ENCODE measurements at places on chromosomes 7 and 10. TPM values are rescaled to one million over a fixed set of nuclear protein-coding genes. Genes with fewer than 3 reads are reported as not detected.

DNA sequence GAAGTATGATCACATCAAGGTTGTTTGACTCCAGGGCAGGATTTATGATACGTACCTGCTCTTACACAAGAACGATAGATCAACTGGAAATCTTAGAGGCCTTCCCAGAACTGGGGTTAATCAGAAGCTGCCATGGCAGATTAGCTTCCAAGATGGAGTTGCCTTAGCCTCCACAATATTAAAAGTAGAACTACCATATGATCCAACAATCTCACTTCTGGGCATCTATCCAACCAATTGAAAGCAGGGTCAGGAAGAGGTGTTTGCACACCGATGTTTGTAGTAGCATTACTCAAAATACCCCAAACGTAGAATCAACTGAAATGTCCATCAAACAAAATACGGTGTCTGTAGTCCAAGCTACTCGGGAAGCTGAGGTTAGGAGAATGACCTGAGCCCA lies 6.6 kb downstream of the PILRB start:
- no peak for DNase-seq

DNA sequence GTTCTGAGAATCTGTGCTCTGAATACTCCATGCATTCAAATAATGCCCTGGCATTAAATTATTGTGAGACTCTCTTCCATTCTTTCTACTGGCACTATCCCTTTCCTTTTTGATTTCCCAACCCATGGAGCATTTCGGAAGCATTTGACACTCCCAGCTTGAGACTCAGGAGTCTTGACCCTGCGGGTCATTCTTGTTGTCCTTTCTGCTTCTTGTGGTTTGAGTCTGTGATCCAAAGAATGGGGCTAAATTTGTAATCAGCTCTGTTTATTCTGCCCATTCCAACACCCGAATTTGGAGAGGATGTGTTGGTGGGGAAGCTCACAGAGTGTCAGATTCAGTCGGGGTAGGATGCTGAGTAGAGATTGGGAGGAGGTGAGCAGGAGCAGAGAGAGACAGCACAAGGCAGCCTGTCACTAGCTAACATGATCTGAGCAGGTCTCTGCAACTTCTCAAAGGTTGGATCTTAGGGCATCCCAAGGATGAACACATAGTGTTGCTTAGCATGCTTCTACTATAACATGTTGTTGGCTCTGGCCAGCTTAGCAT lies 80.4 kb upstream of the BMPER start:
- DNase-seq = no peak

DNA sequence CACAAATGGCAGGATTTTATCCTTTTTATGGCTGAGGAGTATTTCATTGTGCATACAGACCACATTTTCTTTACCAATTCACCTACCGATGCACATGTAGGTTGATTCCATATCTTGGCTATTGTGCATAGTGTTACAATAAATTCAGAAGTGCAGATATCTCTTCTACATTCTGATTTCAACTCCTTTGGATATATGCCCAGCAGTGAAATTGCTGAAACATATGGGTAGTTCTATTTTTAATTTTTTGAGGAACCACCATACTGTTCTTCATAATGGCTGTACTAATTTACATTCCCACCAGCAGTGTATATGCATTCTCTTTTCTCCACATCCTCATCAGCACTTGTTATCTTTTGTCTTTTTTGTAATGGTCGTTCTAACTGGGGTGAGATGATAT lies 1290.3 kb downstream of the XPNPEP1 start:
- DNase-seq = no peak

DNA sequence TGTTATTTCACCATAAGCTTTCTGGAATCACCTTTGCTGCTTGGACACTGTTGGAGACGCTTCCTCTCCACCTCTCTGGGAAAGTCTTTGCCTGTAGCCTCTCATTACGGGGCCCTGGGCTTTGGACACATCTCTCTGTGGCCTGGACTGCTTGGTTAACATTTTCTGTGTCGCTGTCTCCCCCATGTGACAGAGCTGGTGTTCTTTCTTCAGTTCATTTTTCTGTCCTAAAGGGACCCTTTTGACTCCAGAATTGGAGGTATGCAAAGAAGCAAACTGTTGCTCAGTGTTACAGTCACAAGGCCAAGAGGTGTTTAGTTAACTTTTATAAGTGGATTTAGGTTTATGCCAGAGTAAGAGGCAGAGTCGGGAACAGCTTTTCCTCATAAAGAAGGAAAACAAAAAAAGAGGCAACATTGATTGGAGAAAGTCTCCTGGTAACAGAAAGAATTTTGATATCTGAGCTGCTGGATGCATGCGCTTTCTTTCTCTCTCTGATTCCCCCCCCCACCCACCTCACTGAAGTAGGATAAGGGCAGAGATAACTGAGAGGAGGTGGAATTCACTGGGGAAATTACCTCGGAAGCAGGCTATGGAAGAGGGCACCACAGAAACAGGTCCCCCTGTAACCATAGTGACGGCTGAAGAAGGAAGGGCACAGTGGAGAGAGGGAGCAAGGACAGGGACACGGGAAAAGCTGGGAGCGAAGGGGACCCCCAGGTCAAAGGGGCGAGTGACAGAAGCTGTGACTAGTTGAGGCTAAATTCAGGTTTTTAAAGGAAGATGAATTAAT lies 57.8 kb downstream of the LGI1 start:
- no peak for DNase-seq

DNA sequence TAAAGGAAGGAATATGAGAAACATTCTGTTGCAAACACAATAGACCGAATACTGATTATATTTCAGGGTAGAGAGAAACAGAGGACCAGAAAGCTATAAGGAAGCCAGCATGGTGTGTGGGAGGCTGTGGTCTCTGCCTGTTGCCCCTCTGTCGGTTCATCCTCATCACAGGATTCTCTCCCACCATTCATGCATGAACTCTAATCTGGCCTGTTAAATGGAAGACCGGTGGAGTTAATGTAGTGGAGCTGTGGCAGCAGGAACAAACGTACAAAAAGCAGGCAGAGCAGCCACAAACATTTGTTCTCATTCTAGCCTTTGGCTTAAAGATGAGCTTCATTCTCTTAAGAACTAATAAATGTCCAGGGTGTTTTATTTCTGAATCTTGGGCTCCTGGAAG lies 902.4 kb downstream of the LRMDA start:
- no peak for DNase-seq

DNA sequence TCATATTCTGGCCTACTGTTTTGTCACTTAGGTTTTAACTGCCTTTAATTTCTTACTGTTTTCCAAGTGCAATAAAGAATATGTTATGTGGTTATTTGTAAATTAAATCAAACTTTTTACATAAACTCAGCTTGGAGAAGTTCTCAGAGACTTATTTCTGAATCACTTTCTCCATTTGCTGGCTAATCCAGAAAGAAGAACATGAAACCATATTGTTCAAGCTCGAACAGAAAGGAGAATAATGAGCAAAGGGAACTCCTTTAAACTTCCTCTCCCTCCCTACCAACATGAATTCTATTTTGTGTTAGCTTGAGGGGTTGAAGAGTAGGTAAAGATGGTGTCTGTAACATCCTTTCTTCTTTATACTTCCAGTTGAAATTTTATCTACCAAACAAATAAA lies 52.3 kb downstream of the SHTN1 start:
- no peak for DNase-seq

DNA sequence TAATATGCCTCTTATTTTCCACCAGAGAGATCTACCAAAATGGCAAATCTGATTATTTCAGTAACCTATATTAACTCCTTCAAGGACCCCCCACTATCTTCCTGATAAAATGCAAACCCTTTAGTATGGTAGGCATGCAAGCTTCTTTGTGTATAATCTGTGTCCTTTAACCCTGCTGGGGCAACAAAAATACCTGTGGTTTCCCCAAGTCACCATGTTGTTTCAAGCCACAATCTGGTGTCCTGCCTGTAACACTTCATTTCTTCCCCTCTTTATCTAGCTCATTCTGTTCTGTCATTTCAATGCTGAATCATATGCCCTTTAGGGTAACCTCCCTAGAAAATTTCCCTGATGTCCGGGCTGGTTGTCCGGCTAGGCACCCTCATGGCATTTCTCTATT lies 5.3 kb downstream of the CALCR start:
- DNase-seq = no peak

GRCh38 chr10:92284112-92284704 lies 6.7 kb downstream of the CPEB3 start:
- DNase-seq = no peak

The DGKB gene
- total RNA-seq = not detected

The NFE2L3 gene
- total RNA-seq = 4.5 TPM

The DNAJB12 gene
- 33.3 TPM for total RNA-seq

The C10orf62 gene
- 1.2 TPM for total RNA-seq

The GNAT3 gene
- not detected for total RNA-seq

The UTF1 gene
- total RNA-seq = not detected

The C10orf67 gene
- not detected for total RNA-seq

Data from thoracic aorta (tissue), 2 donors.